ENCODE measurements at places on chromosomes 7 and 10. TPM values are rescaled to one million over a fixed set of nuclear protein-coding genes. Genes with fewer than 3 reads are reported as not detected.

DNA sequence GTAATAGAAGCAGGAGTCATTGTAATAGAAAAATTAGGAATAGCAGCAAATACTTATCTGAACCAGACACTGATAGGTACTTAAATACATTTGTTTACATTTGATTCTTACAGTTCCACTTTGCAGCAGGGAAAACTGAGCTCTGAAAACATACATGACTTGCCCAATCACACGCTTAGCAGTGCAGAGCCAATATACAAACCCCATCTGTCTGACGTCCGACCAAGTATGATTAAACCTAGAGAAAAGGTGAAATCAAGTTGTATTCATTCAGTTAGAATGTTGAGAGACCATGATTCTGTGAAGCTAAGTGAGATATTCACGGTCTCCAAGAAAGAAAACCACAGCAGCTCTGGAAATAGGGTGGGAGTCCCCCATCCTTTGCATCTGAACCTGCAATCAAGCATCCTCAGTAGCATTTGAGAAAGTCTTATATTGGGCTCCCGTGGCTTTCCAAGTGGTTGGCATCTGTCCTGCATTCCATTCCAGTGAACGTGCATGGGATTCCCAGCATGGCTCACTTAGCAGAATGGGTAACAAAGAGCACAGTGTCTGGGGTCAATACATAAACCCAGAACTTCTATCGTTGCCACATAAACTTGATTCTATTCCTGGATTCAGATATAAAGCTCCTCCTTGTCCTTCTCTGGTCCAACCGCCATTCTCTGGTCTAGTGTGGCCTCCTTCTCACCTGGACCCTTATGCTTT lies 148.7 kb upstream of the RSU1 start:
- peak; percentile 67 for DNase-seq

GRCh38 chr10:80406204-80406603 lies 2.1 kb upstream of the PRXL2A start:
- no peak for DNase-seq

The ASB10 gene
- total RNA-seq, result not detected

DNA sequence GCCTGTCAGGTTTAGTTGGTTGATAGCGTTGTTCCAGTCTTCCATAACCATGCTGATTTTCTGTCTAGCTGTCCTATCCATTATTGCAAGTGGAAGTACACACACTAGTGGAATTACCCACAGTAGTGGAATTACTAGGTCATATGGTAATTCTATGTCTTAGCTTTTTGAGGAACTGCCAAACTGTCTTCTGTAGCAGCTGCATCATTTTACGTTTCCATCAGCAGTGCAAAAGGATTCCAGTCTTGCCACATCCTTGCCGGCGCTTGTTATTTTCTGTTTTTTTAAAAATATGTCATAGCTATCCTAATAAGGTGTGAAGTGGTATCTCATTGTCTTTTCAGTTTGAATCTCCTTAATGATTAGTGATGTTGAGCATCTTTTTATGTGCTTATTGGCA lies 17.2 kb upstream of the RHBDD2 start:
- no peak for DNase-seq

The FASTK gene
- total RNA-seq, result 63.4 TPM

- DNase-seq, result no peak
Measured at GRCh38 chr7:121744877-121745276, 128.1 kb upstream of the PTPRZ1 start.

DNA sequence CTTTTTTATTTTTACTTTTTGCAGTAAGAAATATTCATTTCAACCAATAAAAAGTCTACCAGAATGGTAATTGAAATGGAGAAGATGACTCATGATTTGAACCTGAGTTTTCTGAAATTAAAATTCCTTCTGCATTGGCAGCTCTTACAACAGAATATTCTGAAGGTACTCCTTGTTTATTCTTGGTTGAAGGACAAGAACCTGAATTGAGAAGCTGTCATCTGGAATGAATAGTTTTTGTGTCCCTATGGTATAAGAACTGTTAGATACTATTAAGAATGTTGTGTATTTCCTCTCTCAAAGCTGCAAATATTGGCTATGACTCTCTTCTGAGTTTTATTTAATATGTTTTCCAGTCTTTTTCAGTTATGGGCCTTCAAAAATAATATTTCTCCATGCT lies 56.1 kb downstream of the CDK1 start:
- no peak for DNase-seq

- DNase-seq, result peak; percentile 12
Measured at GRCh38 chr10:84715911-84716310, 387.5 kb downstream of the CCSER2 start.

The C10orf67 gene
- total RNA-seq, result 0.09 TPM

The PCLO gene
- 0.17 TPM for total RNA-seq

- no peak for DNase-seq
Measured at GRCh38 chr7:132575419-132575981, 770 bp downstream of the PLXNA4 start.

DNA sequence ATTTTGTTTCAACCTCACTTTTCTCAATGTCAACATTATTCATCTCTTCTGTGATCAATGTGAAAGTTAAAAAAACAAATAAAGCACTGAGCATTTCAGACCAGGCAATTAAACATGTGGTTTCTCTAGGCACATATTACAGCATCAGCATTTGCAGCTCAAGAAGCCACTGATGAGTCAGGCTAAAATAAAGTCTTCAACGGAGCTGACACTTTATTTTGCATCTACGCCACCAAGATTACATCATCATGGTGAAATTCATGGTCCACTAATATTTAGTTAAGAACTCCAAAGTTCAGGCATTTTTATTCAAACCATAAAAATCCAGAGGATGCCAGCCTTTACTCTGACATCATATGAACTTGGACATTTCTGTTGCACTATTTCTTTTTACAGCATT lies 33.0 kb downstream of the MAGI2 start:
- peak; percentile 84 for DNase-seq

The C10orf105 gene
- not detected for total RNA-seq

DNA sequence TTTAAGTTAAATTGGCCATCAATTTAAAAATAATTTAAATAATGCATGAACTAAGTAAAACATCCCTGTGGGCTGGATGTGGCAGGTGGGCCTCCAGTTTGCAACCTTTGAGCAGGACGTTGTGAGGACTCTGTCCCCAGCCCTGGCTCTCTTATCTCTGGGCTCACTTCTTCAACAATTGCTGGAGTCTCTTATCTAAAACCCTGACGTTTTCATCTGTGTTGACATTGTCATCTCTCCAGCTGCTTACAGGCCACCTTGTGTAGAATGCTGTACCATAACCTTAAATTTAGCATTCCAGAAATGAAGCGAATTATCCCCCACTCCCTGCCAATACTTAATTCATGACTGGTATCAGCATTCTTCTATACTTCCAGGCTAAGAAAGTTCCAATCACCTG lies 3.2 kb upstream of the KIF5B start:
- DNase-seq, result no peak

GRCh38 chr7:157780721-157781120 lies 443.9 kb downstream of the DNAJB6 start:
- no peak for DNase-seq
